Endothelial cell of umbilical vein (primary cell): ENCODE measurements at places on chromosomes 5 and 9. TPM values are rescaled to one million over a fixed set of nuclear protein-coding genes. Genes with fewer than 3 reads are reported as not detected.

GRCh38 chr5:54672871-54673270 is 155.3 kb downstream of the SNX18 start:
- DNase-seq = no peak

The KIAA0825 gene
- 0.10 and 0.15 TPM in 2 replicates for polyA plus RNA-seq

DNA sequence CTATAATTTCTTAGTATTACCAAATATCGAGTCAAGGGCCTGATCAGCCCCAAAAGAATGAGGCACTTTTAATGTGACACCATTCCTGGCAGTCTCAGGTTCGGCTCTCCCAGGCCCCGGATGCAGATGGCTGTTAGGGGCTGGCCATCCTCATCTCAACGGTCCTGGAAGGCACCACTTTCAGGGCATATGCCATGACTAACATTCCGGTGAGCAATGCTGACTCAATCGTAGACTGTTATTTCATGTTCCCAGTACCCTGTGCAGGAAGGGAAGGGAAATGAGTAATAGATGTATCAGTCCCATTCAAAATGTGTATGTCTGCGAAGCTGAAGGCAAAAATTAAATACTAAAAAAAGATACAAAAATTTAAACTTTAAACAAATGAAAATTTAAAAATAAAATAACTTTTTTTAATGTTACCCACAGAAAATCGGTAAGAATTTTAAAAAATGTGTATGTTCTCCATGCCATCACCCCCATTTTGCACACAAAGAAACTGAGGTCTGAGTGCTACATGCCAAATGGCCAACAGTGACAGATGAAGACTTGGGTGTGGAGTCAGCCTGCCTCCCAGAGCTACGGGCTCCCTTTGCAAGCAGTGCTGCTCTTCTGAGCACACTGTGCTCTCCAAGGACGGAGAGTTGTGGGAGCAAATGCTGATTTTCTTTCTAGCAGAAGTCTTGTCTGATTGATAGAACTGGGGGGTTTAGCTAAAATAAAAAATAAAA is 79.0 kb downstream of the GLDC start:
- DNase-seq = peak; percentile 98

DNA sequence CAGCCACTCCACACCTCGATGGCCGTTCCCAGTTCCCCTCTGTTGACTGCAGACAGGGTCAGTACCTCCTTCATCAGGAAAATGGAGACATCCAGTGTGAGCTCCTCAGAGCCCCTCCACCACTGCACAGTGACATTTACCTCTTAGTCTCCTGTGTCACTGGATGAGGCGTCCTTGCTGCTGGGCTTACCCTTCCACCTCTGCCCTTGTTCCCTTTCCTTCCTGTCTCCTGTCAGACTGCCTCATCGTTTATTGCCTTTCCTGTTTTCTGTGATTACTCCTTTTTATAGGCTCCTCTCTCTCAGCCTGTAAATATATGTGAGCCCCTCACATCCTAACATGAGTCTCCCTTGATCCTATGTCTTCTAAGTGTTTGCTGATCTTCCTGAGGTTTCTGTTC is 23.2 kb upstream of the SPTAN1 start:
- peak; percentile 20 for DNase-seq

DNA sequence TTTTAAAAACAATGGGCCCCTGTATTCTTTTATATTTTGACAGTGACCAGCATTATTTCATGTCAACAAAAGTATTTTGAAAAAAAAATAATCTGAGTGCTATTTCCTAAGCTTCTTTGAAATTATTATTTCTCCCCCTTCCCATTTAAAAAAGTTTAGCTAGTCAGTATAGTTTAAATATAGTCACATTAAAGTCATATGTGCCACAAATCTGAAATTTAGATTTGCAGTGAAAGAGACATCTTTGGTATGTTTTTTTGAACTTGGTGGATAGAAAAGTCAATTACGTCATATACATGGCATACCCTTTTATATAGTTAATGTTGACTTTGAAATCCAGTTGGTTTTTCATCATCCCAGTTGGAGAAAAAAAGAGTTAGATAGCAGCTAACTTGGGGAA is 297.0 kb downstream of the CCDC171 start:
- no peak for DNase-seq

The PGM5 gene
- polyA plus RNA-seq = 0.14 TPM in 1 of 2 replicates, not detected in the other

The LCN15 gene
- polyA plus RNA-seq = not detected in 2 replicates

DNA sequence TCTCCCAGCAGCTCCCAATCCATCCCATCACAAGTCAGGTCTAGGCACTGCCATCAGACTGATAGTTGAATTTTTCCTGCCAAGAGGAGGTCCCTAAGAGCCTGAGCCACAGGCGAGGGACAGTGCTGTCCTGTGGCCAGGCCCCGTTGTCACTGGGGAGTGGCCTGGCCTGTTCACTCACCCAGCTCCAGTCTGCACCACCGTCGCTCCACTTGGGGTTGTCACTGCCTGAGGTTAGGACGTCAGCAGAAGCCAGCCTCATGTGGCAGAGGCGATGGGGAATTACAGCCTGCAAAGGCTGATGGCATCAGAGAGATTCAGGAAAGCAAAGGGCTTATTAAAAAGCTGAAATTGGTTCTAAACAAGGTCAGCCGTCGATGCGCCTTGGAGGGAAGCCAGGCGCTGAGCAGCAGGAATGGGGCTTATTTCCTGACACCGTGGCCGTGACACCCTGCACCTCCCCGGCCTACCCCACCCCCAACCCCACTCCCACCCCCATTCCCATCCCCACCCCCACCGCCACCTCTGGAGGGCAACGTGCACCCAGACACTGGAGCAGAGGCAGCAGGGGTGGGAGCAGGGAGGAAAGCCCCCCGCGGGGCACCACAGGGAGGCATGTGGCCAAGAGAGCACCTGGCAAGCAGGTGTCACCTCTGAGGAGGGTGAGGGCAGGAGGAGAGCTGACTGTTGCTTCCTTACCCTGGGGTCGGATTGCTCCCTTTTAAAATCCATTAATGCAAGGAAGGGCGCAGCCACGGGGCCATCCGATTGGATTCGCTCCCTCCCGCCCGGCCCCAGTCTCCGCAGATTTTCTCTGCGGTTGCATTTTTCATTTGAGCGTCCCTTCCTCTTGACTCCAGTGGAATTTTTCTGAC is 3.1 kb upstream of the DBH start:
- no peak for DNase-seq

The LVRN gene
- 0.11 TPM in 2 replicates for polyA plus RNA-seq

The REXO4 gene
- polyA plus RNA-seq = 16.9 and 19.5 TPM in 2 replicates

The JAKMIP2 gene
- not detected in 2 replicates for polyA plus RNA-seq

DNA sequence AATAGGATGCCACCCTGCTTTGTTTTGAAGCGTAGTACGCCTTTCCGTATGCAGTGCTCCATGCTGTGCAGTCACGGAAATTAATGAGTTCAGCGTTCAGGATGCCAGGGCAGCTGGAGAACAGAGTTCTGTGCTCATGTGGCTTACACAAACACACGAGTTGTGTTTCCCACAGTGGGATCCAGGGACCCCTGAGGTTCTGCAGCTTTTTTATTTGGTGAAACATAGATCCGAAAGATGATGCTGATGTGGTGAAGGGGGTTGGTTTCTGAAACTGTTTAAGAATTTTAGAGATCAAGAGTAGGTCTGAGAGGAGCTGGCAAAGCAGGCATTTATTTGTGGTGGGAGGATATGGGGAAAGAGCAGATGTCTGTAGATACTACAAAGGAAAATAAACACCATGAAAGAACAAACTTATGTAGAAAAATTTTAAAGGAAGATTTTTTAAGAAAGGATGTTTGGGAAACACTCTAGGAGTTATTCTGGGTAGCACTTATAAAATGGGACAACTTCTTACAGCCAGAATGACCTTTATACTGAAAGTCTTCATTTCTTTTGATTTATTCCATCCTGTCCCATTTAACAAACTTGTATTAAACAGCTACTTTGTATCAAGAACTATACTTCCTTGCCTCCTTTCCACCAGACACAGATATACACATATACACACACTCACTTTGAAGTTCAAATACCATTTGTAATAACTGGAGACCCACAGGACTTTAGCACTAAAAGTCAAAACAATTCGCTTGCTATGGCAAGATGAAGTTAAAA is 52.7 kb downstream of the ITGA1 start:
- DNase-seq = peak; percentile 89

GRCh38 chr5:95644351-95645042 is 2.1 kb upstream of the RFESD start:
- DNase-seq = peak; percentile 67

- no peak for DNase-seq
Observed at GRCh38 chr5:139707445-139708003, 59.4 kb downstream of the CXXC5 start.
